ENCODE measurements at places on chromosomes 12 and 14. TPM values are rescaled to one million over a fixed set of nuclear protein-coding genes. Genes with fewer than 3 reads are reported as not detected.

Gene SNRNP35
- total RNA-seq, result 19.7 TPM

Gene CDC42BPB
- 92.4 TPM for total RNA-seq

Gene CCT2
- 295 TPM for total RNA-seq

Gene TAS2R19
- total RNA-seq, result not detected

Gene TESPA1
- total RNA-seq, result not detected

Gene MYL2
- 0.65 TPM for total RNA-seq

Gene PKP2
- total RNA-seq, result 3.6 TPM

Gene SLC17A8
- total RNA-seq, result not detected

Gene DDIT3
- total RNA-seq, result 36.1 TPM

Gene PAX9
- total RNA-seq, result 2.8 TPM

Gene PMCH
- not detected for total RNA-seq

Gene IFNG-AS1
- not detected for total RNA-seq

Gene OLR1
- 0.40 TPM for total RNA-seq

Gene ASIC1
- total RNA-seq, result 3.8 TPM

Measured in A549 treated with ZK216348 at 1 μM for 4 hours (cell line).